ENCODE measurements at places on chromosomes 6 and 20. TPM values are rescaled to one million over a fixed set of nuclear protein-coding genes. Genes with fewer than 3 reads are reported as not detected.

The CCN6 gene
- not detected for total RNA-seq

The NINL gene
- 14.5 TPM for total RNA-seq

The HLA-DRB5 gene
- not detected for total RNA-seq

The MTCH1 gene
- 138 TPM for total RNA-seq

The FRS3 gene
- 2.8 TPM for total RNA-seq

The SYNDIG1 gene
- total RNA-seq, result 2.3 TPM

The MCHR2 gene
- not detected for total RNA-seq

The ZFP57 gene
- not detected for total RNA-seq

The HLA-DRA gene
- total RNA-seq, result not detected

The NHSL1 gene
- 2.6 TPM for total RNA-seq

The CFAP206 gene
- 0.13 TPM for total RNA-seq

The NT5E gene
- 44.8 TPM for total RNA-seq

The CRISP2 gene
- total RNA-seq, result not detected

The NHLRC1 gene
- 1.9 TPM for total RNA-seq

The LKAAEAR1 gene
- total RNA-seq, result 1.3 TPM

The MKKS gene
- total RNA-seq, result 19.7 TPM

The RGS17 gene
- 7.2 TPM for total RNA-seq

The GFRA4 gene
- total RNA-seq, result not detected

The CDC40 gene
- 9.1 TPM for total RNA-seq

The PRSS35 gene
- 0.05 TPM for total RNA-seq

The GTPBP2 gene
- total RNA-seq, result 21.9 TPM

The MEI4 gene
- total RNA-seq, result not detected

The XKR7 gene
- not detected for total RNA-seq

The VWA7 gene
- 2.0 TPM for total RNA-seq

The TTK gene
- total RNA-seq, result 17.1 TPM

The BMP2 gene
- total RNA-seq, result 0.47 TPM

The CLDN20 gene
- not detected for total RNA-seq

The AVP gene
- total RNA-seq, result not detected

The NRSN1 gene
- not detected for total RNA-seq

The TRIM10 gene
- not detected for total RNA-seq

The GDAP1L1 gene
- total RNA-seq, result not detected

The BPIFB4 gene
- total RNA-seq, result not detected

The HM13 gene
- total RNA-seq, result 272 TPM

The RFX6 gene
- total RNA-seq, result not detected

The NOX3 gene
- total RNA-seq, result not detected

The HLA-DOB gene
- 0.19 TPM for total RNA-seq

The CRIP3 gene
- total RNA-seq, result 1.1 TPM

The SLC35F1 gene
- not detected for total RNA-seq

The CLPSL2 gene
- total RNA-seq, result 1.2 TPM

All from A549 treated with CORT108297 at 1 μM for 4 hours (cell line).